ENCODE measurements at places on chromosomes 7 and 10. TPM values are rescaled to one million over a fixed set of nuclear protein-coding genes. Genes with fewer than 3 reads are reported as not detected.

GRCh38 chr7:91717681-91718470 is 162.6 kb downstream of the MTERF1 start:
- no peak for DNase-seq
- H3K27ac ChIP-seq = no peak overlapping the region
- no peaks in the 10 kb centered on the region for H3K4me1 ChIP-seq
- no peak overlapping the region for H3K4me3 ChIP-seq
- no peaks in the 10 kb centered on the region for H3K36me3 ChIP-seq

GRCh38 chr7:152572101-152572500 is 103.8 kb downstream of the XRCC2 start:
- no peaks in the 10 kb centered on the region for H3K27me3 ChIP-seq
- no peak overlapping the region for H3K4me3 ChIP-seq
- H3K36me3 ChIP-seq = no peaks in the 10 kb centered on the region
- DNase-seq = no peak

DNA sequence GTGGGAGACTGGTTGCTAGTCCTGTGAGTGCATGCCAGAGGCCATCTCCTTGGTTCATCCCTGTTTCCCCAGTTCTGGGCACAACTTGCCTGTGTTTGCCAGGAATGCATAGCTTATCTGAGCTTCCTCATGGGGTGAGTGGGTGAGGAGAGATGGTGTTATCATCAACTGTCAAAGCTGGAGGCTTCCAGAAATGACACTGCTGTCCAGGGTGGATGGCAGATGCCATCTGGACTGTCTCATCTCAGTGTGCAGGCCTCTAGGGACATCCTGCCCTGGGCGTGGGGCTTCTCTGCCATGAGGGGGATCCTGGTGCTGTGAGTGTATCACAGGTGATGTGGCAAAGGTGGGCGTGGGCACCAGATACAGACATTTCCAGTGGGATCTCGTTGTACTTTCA is 328.6 kb downstream of the DPP6 start:
- H3K36me3 ChIP-seq = no peaks in the 10 kb centered on the region
- no peaks in the 10 kb centered on the region for H3K27me3 ChIP-seq
- no peak overlapping the region for H3K27ac ChIP-seq
- DNase-seq = no peak

DNA sequence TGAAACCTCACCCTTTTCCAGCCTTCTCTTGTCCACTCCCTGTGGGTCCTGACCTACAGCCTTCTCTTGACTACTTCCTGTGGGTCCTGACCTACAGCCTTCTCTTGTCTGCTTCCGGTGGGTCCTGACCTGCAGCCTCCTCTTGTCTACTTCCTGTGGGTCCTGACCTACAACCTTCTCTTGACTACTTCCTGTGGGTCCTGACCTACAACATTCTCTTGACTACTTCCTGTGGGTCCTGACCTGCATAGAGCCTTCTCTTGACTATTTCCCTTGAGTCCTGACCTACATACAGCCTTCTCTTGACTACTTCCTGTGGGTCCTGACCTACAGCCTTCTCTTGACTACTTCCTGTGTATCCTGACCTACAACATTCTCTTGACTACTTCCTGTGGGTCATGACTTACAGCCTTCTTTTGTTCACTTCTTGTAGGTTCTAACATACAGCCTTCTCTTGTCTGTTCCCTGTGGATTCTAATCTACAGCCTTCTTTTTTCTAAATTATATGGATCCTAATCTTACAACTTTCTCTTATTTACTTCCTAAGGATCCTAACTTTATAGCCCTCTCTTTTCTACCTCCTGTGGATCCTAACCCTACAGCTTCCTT is 36.5 kb downstream of the C10orf71 start:
- no peaks in the 10 kb centered on the region for H3K27me3 ChIP-seq
- H3K36me3 ChIP-seq = no peaks in the 10 kb centered on the region
- no peak overlapping the region for H3K4me3 ChIP-seq
- H3K4me1 ChIP-seq = no peaks in the 10 kb centered on the region
- no peak overlapping the region for H3K27ac ChIP-seq

DNA sequence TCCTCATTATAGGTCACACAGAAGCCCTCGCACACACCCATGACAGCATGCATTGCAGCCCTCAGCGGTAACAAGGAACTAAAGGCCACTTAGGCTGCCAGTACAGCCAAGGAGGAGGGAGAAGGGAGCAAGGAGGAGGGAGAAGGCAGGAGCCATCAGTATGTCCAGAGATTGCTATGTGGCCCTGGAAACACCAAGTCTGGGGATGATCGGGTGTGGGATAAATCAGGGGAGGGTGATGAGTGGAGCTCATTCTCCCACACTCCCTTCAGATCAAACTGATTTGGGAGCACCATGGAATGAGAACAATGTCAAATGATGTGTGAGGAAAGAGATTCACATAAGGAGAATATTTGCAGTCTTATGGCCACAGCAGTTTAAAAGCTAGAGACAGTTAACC is 350.9 kb downstream of the TNS3 start:
- H3K4me1 ChIP-seq = peaks cover 6% of the 10 kb centered on the region
- H3K4me3 ChIP-seq = no peak overlapping the region
- no peaks in the 10 kb centered on the region for H3K27me3 ChIP-seq
- no peak for DNase-seq
- H3K27ac ChIP-seq = no peak overlapping the region
- H3K36me3 ChIP-seq = no peaks in the 10 kb centered on the region

GRCh38 chr10:7251696-7252465 is 159.0 kb downstream of the SFMBT2 start:
- H3K27me3 ChIP-seq = no peaks in the 10 kb centered on the region
- no peaks in the 10 kb centered on the region for H3K4me1 ChIP-seq
- DNase-seq = no peak

The ITGB1 gene
- total RNA-seq = 226 TPM

The CAMK2B gene
- 1.4 TPM for total RNA-seq

Measured in suprapubic skin (tissue), 4 donors.